ENCODE measurements at places on chromosomes 5 and 9. TPM values are rescaled to one million over a fixed set of nuclear protein-coding genes. Genes with fewer than 3 reads are reported as not detected.
A peak's percentile ranks its signal among the peaks of the same experiment; 100 is the strongest.

- H3K4me1 ChIP-seq: peaks cover 32% of the 10 kb centered on the region
- no peak overlapping the region for H3K27ac ChIP-seq
- H3K36me3 ChIP-seq: no peaks in the 10 kb centered on the region
Measured at GRCh38 chr9:94801234-94801633, 74.7 kb downstream of the AOPEP start.

GRCh38 chr5:55959208-55959607, 35.6 kb downstream of the IL6ST start:
- no peak overlapping the region for H3K4me3 ChIP-seq
- H3K27me3 ChIP-seq: no peaks in the 10 kb centered on the region
- no peaks in the 10 kb centered on the region for H3K36me3 ChIP-seq
- DNase-seq: no peak
- H3K27ac ChIP-seq: no peak overlapping the region

The PCDHB15 gene
- total RNA-seq: 1.3 TPM

- DNase-seq: no peak
- no peak overlapping the region for H3K27ac ChIP-seq
- H3K36me3 ChIP-seq: peaks cover 61% of the 10 kb centered on the region
- no peaks in the 10 kb centered on the region for H3K27me3 ChIP-seq
- H3K4me3 ChIP-seq: no peak overlapping the region
Measured at GRCh38 chr9:89361031-89361430, 42.7 kb downstream of the SECISBP2 start.

DNA sequence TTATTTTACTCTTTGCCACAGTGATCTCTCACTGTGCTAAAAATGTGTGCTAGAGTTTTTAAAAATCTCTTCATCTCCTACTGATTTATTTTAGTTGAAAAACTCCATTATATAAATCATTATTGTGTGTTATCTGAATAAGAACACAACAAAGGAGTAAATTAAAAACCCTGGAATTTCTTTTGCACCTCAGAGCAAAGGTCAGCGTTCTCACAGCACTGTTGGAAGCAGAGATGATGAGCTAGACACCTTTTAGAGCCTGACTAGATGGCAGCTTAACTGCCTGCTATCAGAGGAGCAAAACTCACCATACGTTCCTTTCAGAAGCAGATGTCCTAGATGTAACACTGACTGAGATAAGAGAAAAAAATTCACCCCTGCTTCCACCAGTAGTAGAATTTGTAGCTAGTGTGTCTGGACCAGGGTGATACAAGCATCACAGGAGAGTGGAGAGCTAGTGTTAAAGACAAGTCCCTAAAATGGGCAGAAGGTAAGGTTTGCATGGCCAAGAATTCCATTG, 147.1 kb downstream of the ENTREP1 start:
- H3K27me3 ChIP-seq: no peaks in the 10 kb centered on the region
- no peak overlapping the region for H3K4me3 ChIP-seq
- DNase-seq: no peak
- H3K4me1 ChIP-seq: no peaks in the 10 kb centered on the region
- H3K36me3 ChIP-seq: no peaks in the 10 kb centered on the region
- H3K27ac ChIP-seq: no peak overlapping the region

The COL23A1 gene
- 0.52 TPM for total RNA-seq

DNA sequence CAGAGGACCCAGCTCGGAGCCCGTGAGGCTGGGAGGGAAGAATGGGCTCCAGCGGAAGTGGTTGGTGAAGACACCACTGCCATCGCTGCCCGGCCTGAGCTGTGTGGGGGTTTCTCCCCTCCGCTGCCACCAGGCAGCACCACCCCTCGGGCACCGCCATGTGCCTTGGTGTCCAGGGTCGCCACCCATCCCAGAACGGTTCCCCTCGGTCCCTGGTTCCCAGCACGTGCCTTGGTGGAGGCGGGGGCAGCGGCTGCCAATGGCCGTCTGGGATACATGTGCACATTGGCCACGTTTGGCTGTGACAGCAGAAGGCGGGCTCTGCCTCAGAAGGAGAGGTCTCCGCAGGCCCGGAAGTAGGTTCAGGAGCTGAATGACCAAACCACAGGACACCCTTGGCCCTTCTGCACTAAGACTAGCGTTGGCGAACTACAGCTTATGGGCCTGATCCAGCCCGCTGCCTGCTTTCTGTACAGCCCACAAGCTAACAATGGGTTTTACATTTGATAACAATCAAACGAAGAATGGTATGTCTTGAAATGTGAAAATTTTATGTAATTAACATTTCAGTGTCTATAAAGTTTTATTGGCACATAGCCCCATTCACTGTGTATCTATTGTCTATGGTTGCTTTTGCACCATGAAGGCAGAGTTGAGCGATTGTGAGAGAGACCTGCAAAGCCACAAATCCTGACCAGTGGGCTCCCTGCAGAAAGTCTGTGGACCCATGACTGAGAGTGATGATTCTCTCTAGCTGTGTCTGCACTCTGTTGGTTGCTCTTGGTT, 91.7 kb upstream of the RAPGEF1 start:
- H3K27ac ChIP-seq: no peak overlapping the region
- no peak for DNase-seq
- no peaks in the 10 kb centered on the region for H3K36me3 ChIP-seq
- H3K4me1 ChIP-seq: no peaks in the 10 kb centered on the region

DNA sequence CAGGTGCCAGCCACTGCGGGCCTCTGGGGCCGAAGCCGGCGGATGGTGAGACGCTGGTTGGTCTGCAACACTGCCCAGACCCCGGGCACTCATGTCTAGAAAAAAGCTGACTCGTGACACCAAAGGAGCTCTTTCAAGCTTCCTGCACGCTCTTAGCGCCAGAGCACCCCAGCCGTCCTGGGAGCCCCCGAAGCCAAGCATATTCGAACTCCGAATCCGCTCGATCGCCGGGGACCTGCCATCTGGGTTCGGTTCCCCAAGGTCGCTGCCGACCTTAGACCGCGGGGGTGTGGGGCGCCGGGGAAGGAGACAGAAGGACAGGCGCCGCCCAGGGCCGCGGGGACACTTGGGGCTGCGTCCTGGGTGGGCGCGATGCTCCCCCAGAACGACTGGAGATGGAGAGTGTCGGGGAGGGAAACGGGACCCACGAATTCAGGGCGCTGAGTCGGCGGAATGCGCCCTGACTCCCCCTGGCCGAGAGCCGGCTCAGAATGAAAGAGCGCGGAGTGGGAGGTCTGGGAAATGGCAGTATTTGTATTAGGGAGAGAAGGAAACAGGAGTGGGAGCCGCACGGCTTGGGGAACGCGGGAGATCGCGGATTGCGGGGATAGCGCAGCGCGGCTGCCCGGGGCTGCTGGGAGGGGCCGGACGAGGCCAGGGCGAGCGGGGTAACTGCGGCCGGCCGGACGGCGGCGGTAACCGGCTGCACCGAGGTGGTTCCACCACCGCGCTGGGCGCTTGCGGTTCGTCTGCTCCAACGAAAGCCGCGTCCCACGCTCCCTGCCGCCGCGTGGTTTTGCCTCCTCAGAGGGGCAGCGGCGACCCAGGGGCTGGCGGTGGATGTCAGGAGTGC, 20.1 kb upstream of the MARCHF6 start:
- no peaks in the 10 kb centered on the region for H3K36me3 ChIP-seq
- peak overlapping the region; percentile 39 for H3K27ac ChIP-seq
- peak overlapping the region; percentile 82 for H3K4me3 ChIP-seq

The AHRR gene
- 0.84 TPM for total RNA-seq

DNA sequence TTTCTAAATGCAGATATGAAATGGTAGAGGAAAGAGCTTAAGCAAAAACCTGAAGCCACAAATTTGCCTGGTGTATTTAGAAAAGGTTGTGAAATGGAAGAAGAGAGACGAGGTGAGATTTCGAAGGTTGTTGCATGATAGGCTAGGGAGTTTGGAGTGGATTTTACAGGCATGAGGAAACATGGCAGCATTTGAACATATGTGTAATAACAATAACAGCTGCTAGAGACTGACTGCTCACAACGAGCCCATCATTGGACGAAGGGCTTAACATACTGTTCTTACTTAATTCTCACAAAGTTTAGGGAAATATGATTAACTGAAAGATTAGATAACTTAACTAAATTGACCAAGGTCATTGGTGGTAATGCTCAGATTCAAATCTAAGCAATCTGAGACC, 108.1 kb downstream of the JAKMIP2 start:
- no peak overlapping the region for H3K4me3 ChIP-seq
- H3K27me3 ChIP-seq: no peaks in the 10 kb centered on the region
- no peaks in the 10 kb centered on the region for H3K4me1 ChIP-seq
- DNase-seq: no peak
- no peak overlapping the region for H3K27ac ChIP-seq

- no peak overlapping the region for H3K4me3 ChIP-seq
- H3K4me1 ChIP-seq: peaks cover 10% of the 10 kb centered on the region
- no peak overlapping the region for H3K27ac ChIP-seq
- DNase-seq: no peak
- H3K36me3 ChIP-seq: no peaks in the 10 kb centered on the region
Measured at GRCh38 chr5:96408841-96409538, 24.1 kb downstream of the PCSK1 start.

The STPG3 gene
- 0.25 TPM for total RNA-seq

DNA sequence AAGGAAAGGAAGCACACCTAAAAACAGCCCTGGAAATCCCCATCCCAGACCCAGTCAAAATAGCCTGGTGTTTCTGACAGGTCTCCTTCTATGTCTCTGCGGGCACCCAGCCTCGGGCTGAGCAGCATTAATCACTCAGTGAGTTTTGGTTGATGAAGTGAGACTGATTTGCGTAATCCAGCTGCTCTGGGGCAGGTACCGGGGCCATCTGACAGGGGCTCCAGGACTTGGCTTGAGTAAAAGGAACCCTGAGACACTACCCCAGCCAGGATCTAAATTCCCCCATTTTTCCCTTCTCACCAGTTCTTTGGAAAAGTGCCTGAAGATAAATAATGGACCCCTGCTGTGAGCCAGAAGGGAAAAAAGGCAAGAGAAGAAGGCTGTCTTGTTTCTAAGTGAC, 596 bp downstream of the SLC28A3 start:
- H3K36me3 ChIP-seq: no peaks in the 10 kb centered on the region
- H3K4me1 ChIP-seq: no peaks in the 10 kb centered on the region
- DNase-seq: no peak
- no peaks in the 10 kb centered on the region for H3K27me3 ChIP-seq
- no peak overlapping the region for H3K4me3 ChIP-seq
- H3K27ac ChIP-seq: no peak overlapping the region

GRCh38 chr9:123478160-123478559, 122.2 kb downstream of the CRB2 start:
- H3K36me3 ChIP-seq: no peaks in the 10 kb centered on the region
- no peak overlapping the region for H3K4me3 ChIP-seq
- H3K27ac ChIP-seq: no peak overlapping the region
- no peaks in the 10 kb centered on the region for H3K27me3 ChIP-seq

- no peaks in the 10 kb centered on the region for H3K27me3 ChIP-seq
- H3K36me3 ChIP-seq: no peaks in the 10 kb centered on the region
- DNase-seq: peak; percentile 76
- H3K4me1 ChIP-seq: peaks cover 55% of the 10 kb centered on the region
Measured at GRCh38 chr9:127555840-127556820, 55.9 kb upstream of the STXBP1 start.

- H3K4me3 ChIP-seq: no peak overlapping the region
- peak; percentile 76 for DNase-seq
- no peaks in the 10 kb centered on the region for H3K36me3 ChIP-seq
- H3K27me3 ChIP-seq: no peaks in the 10 kb centered on the region
Measured at GRCh38 chr5:150946351-150946905, 41.6 kb upstream of the ZNF300 start.

The SMC5 gene
- 18.1 TPM for total RNA-seq

The FOXD4 gene
- not detected for total RNA-seq

GRCh38 chr5:162268694-162269481, 201.3 kb downstream of the GABRG2 start:
- no peaks in the 10 kb centered on the region for H3K4me1 ChIP-seq
- no peak overlapping the region for H3K27ac ChIP-seq

GRCh38 chr9:112380825-112381221, 915 bp downstream of the HSDL2 start:
- DNase-seq: no peak
- H3K36me3 ChIP-seq: no peaks in the 10 kb centered on the region
- peaks cover 50% of the 10 kb centered on the region for H3K4me1 ChIP-seq
- peak overlapping the region; percentile 98 for H3K27ac ChIP-seq
- no peaks in the 10 kb centered on the region for H3K27me3 ChIP-seq

The BHMT gene
- 0.78 TPM for total RNA-seq

DNA sequence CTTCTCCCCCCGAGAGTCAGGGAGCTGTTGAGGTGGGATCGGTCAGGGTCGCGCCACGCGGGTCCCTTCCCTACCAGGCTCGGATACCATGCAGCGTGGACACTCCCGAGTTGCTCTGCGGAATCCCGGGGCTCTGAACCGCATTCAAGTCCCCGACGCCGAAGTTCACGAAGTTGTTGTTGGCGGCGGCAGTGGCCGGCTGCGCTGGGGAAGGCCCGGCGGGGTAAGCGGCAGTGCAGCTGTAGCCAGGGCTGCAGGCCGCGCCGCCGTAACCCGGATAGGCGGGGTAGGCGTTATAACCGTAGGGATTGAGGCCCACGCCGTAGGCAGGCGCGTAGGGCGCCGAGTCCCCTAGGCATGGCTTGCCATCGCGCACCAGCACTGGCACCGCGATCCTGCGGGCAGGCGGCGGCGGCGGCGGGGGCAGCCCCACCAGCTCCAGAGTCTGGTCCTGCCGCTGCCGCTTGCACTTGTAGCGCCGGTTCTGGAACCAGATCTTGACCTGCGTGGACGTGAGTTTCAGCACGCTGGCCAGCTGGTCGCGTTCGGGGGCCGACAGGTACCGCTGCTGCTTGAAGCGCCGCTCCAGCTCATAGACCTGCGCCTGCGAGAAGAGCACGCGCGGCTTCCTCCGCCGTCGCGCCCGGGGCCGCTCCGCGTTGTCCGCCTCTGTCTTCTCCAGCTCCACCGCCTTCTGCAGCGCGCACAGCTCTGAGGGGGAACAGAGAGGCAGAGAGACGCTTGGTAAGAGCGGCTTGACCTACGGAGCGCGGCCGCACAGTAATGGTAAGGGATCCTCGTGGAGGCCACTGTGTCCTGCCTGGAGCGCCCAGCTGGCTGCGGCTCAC, 2.3 kb downstream of the NKX2-5 start:
- no peak overlapping the region for H3K27ac ChIP-seq
- DNase-seq: no peak
- peaks cover 14% of the 10 kb centered on the region for H3K4me1 ChIP-seq
- peaks cover 96% of the 10 kb centered on the region for H3K27me3 ChIP-seq
- no peak overlapping the region for H3K4me3 ChIP-seq

The TRPM6 gene
- total RNA-seq: 0.18 TPM

The DYNC2I2 gene
- total RNA-seq: 20.4 TPM

- no peak overlapping the region for H3K27ac ChIP-seq
- no peaks in the 10 kb centered on the region for H3K4me1 ChIP-seq
- no peaks in the 10 kb centered on the region for H3K27me3 ChIP-seq
- DNase-seq: no peak
Measured at GRCh38 chr5:51487952-51488351, 104.7 kb downstream of the ISL1 start.

DNA sequence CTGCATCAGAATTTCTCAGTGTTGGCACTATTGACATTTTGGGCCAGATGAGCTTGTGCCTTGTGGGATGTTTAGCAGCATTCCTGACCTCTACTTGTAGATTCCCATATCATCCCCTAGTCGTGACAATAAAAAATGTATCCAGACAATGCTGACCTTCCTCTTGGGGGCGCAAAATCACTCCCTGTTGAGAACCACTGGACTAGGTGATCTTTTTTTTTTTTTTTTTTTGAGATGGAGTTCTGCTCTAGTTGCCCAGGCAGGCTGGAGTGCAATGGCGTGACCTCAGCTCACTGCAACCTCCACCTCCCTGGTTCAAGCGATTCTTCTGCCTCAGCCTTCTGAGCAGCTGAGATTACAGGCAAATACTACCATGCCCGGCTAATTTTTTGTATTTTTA, 22.6 kb downstream of the STXBP1 start:
- H3K27ac ChIP-seq: no peak overlapping the region
- no peaks in the 10 kb centered on the region for H3K27me3 ChIP-seq
- H3K4me3 ChIP-seq: no peak overlapping the region
- no peak for DNase-seq
- H3K36me3 ChIP-seq: no peaks in the 10 kb centered on the region
